Gastrocnemius medialis (tissue), 4 donors: ENCODE measurements at places on chromosomes 1 and 21. TPM values are rescaled to one million over a fixed set of nuclear protein-coding genes. Genes with fewer than 3 reads are reported as not detected.

ZSWIM5 gene
- total RNA-seq = 0.81 TPM

CYP2J2 gene
- total RNA-seq = 3.8 TPM

C1orf185 gene
- not detected for total RNA-seq

B3GALT2 gene
- total RNA-seq = 0.11 TPM

OR2L8 gene
- not detected for total RNA-seq

TDRKH gene
- total RNA-seq = 8.3 TPM

TLCD4 gene
- 11.6 TPM for total RNA-seq

HOOK1 gene
- 0.10 TPM for total RNA-seq

FMO1 gene
- not detected for total RNA-seq

DAB1 gene
- 0.22 TPM for total RNA-seq

GJB4 gene
- total RNA-seq = not detected

PEAR1 gene
- 4.6 TPM for total RNA-seq

RC3H1 gene
- 40.1 TPM for total RNA-seq

NGF gene
- not detected for total RNA-seq

ILDR2 gene
- 0.10 TPM for total RNA-seq

BCAN gene
- 0.26 TPM for total RNA-seq

LEFTY2 gene
- total RNA-seq = 0.20 TPM

NR1I3 gene
- total RNA-seq = not detected

ADAMTS5 gene
- 7.1 TPM for total RNA-seq

HES3 gene
- total RNA-seq = not detected

ATG4C gene
- 2.5 TPM for total RNA-seq

AVPR1B gene
- total RNA-seq = not detected

OR2M7 gene
- total RNA-seq = not detected

GJA9 gene
- not detected for total RNA-seq

TIAM1 gene
- total RNA-seq = 1.2 TPM

OR2M3 gene
- total RNA-seq = not detected

GNAT2 gene
- not detected for total RNA-seq

TNFRSF4 gene
- total RNA-seq = 0.46 TPM

UBL4B gene
- total RNA-seq = not detected

CD2 gene
- not detected for total RNA-seq

DPT gene
- 21.8 TPM for total RNA-seq

FAM167B gene
- total RNA-seq = 2.3 TPM

PPIAL4G gene
- not detected for total RNA-seq

MYCL gene
- 0.35 TPM for total RNA-seq

DIRAS3 gene
- 0.44 TPM for total RNA-seq

PTPRU gene
- 28.6 TPM for total RNA-seq

MYOG gene
- 146 TPM for total RNA-seq

C1orf94 gene
- not detected for total RNA-seq

FCAMR gene
- not detected for total RNA-seq

COL9A2 gene
- not detected for total RNA-seq

YBEY gene
- 18.5 TPM for total RNA-seq

RSPH1 gene
- not detected for total RNA-seq

CD34 gene
- 13.6 TPM for total RNA-seq

MXRA8 gene
- total RNA-seq = 41.9 TPM

EPS8L3 gene
- total RNA-seq = not detected

COL11A1 gene
- not detected for total RNA-seq

USP24 gene
- total RNA-seq = 98.7 TPM

OR2T11 gene
- not detected for total RNA-seq
